Activated CD4-positive, alpha-beta T cell treated with anti-CD3 and anti-CD28 coated beads for 36 hours (primary cell): ENCODE measurements at places on chromosomes 1 and 21. TPM values are rescaled to one million over a fixed set of nuclear protein-coding genes. Genes with fewer than 3 reads are reported as not detected.

GRCh38 chr1:3359756-3360440, 94.6 kb upstream of the ARHGEF16 start:
- no peaks in the 10 kb centered on the region for H3K36me3 ChIP-seq
- H3K4me3 ChIP-seq, result no peak overlapping the region
- no peaks in the 10 kb centered on the region for H3K4me1 ChIP-seq
- H3K27ac ChIP-seq, result no peak overlapping the region

- no peaks in the 10 kb centered on the region for H3K27me3 ChIP-seq
- H3K36me3 ChIP-seq, result no peaks in the 10 kb centered on the region
- H3K4me3 ChIP-seq, result no peak overlapping the region
- no peak for DNase-seq
- H3K4me1 ChIP-seq, result no peaks in the 10 kb centered on the region
- no peak overlapping the region for H3K27ac ChIP-seq
Measured at GRCh38 chr1:82564333-82564732, 763.6 kb downstream of the ADGRL2 start.

GRCh38 chr1:58158016-58158415, 388.5 kb downstream of the OMA1 start:
- no peak overlapping the region for H3K27ac ChIP-seq
- no peaks in the 10 kb centered on the region for H3K36me3 ChIP-seq
- H3K4me1 ChIP-seq, result no peaks in the 10 kb centered on the region
- H3K27me3 ChIP-seq, result no peaks in the 10 kb centered on the region

Gene BARHL2
- total RNA-seq, result not detected

GRCh38 chr1:239237912-239238311, 148.5 kb upstream of the CHRM3 start:
- no peaks in the 10 kb centered on the region for H3K36me3 ChIP-seq
- no peaks in the 10 kb centered on the region for H3K27me3 ChIP-seq
- no peaks in the 10 kb centered on the region for H3K4me1 ChIP-seq
- no peak overlapping the region for H3K27ac ChIP-seq

Gene LRRC3
- 2.7 TPM for total RNA-seq

GRCh38 chr21:42711667-42712066, 58.2 kb downstream of the PDE9A start:
- H3K4me1 ChIP-seq, result no peaks in the 10 kb centered on the region
- H3K4me3 ChIP-seq, result no peak overlapping the region
- no peak for DNase-seq

DNA sequence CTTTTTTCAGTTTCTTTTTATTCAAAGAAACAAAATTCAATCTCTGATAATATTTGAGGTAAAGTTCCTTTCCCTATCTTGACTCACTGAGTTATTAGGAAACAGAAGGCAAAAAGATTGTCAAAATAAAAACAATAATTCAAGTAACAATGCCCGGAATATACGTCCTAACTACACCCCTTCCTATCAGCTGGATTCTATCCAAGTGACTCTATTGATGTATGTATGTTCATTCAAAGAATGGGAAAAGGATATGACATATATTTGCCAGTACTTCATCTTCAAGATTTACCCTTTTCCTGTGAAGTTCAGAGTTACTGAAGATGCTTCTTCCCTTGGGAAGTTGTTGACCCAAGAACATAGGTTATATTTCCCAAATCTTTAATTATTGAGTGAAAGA, 13.7 kb downstream of the SPRTN start:
- H3K36me3 ChIP-seq, result peaks cover 14% of the 10 kb centered on the region
- no peaks in the 10 kb centered on the region for H3K27me3 ChIP-seq
- no peak overlapping the region for H3K27ac ChIP-seq
- no peaks in the 10 kb centered on the region for H3K4me1 ChIP-seq
